ENCODE measurements at places on chromosomes 7 and 10.

- no peak for DNase-seq
- no peaks in the 10 kb centered on the region for H3K4me1 ChIP-seq
- no peaks in the 10 kb centered on the region for H3K36me3 ChIP-seq
- H3K27ac ChIP-seq = no peak overlapping the region
Measured at GRCh38 chr10:130999376-131000202, 311.9 kb downstream of the TCERG1L start.

DNA sequence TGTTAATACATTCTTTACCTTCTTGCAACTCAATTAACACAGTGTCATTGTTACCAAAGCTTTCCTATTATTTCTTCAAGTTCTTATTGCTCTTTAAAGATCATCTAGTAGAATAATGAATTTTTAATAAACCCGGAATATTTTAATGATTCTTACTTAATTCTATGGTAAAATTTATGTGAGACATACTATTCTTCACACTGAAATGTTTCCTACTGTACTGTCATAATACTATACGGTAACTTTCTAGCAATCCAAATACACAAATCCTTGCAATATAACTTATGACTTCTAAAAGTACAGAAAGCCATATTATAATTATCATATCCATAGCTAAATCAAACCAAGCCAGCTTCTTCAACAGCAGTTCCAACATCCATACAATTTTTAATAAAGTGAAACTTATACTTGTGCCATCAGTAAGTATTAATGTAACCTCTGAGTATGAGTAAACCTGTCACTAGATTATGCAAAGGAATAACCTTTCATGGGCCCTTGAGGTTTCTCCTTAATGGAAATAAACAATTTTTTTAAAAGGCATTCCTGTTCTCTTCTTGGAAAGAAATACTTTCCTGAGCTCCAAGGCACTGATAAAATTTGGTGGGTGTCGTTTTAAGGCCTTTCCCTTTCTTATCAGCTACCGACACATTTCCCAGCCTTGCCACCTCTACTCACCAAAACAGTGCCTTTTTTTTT is 87.4 kb downstream of the IMMP2L start:
- H3K36me3 ChIP-seq = no peaks in the 10 kb centered on the region
- H3K27me3 ChIP-seq = no peaks in the 10 kb centered on the region
- H3K4me3 ChIP-seq = no peak overlapping the region
- no peak for DNase-seq

GRCh38 chr10:31706464-31707092 is 222.1 kb downstream of the ARHGAP12 start:
- DNase-seq = no peak
- H3K27me3 ChIP-seq = no peaks in the 10 kb centered on the region
- no peak overlapping the region for H3K4me3 ChIP-seq
- no peaks in the 10 kb centered on the region for H3K36me3 ChIP-seq

DNA sequence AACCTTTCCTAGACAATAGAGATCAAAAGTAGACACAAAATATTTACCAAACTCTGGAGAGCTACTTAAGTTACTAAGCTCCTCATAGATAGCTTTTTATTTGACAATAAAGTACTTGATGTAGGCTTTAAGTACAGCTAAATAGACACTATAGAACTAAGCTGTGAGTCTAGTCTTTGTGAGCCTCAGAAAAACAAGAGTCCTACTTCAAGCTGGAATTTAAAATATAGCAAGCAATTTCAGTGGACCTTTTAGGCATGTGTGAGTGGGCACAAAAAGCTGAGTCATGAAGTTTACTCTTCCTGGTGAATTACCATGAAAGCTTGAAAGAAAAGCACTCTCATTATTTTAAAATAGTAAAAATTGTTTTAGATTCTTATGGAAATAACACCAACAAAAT is 76.1 kb downstream of the ADD3 start:
- H3K27ac ChIP-seq = peak overlapping the region; percentile 49
- no peaks in the 10 kb centered on the region for H3K27me3 ChIP-seq
- no peak overlapping the region for H3K4me3 ChIP-seq
- H3K4me1 ChIP-seq = peaks cover 19% of the 10 kb centered on the region

GRCh38 chr7:154592388-154592787 is 410.5 kb downstream of the PAXIP1 start:
- no peak overlapping the region for H3K4me3 ChIP-seq
- no peaks in the 10 kb centered on the region for H3K27me3 ChIP-seq
- H3K36me3 ChIP-seq = no peaks in the 10 kb centered on the region
- DNase-seq = no peak
- peaks cover 6% of the 10 kb centered on the region for H3K4me1 ChIP-seq
- no peak overlapping the region for H3K27ac ChIP-seq

DNA sequence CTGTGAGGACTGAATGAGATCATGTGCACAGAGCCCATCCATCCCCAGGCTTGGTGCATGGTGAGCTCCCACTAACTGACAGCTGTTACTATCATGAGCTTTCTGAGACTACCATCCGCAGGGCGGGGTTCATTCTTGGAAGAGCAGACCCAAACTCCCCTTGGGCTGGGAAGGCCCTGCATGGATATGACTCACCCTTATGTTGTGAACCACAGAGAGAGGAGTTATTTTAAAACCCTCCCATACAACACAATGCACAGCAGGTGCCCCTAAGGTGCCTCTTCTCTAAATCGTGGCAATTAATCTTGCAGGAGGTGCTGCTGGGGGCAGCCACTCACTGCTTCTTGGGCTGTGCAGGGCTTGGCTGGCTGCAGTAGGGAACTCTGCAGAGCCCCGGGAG is 219.1 kb downstream of the GFRA1 start:
- no peak overlapping the region for H3K27ac ChIP-seq
- DNase-seq = no peak
- H3K4me3 ChIP-seq = no peak overlapping the region
- no peaks in the 10 kb centered on the region for H3K4me1 ChIP-seq
- H3K27me3 ChIP-seq = no peaks in the 10 kb centered on the region

- DNase-seq = peak; percentile 14
- no peaks in the 10 kb centered on the region for H3K36me3 ChIP-seq
- H3K27ac ChIP-seq = no peak overlapping the region
- no peak overlapping the region for H3K4me3 ChIP-seq
Measured at GRCh38 chr7:27434756-27435400, 192.3 kb downstream of the EVX1 start.

GRCh38 chr7:44438816-44439215 is 51.6 kb downstream of the NUDCD3 start:
- peaks cover 11% of the 10 kb centered on the region for H3K4me1 ChIP-seq
- H3K27ac ChIP-seq = no peak overlapping the region
- H3K36me3 ChIP-seq = no peaks in the 10 kb centered on the region
- no peak overlapping the region for H3K4me3 ChIP-seq
- no peaks in the 10 kb centered on the region for H3K27me3 ChIP-seq

- no peaks in the 10 kb centered on the region for H3K27me3 ChIP-seq
- no peak overlapping the region for H3K27ac ChIP-seq
- H3K4me3 ChIP-seq = no peak overlapping the region
- H3K36me3 ChIP-seq = no peaks in the 10 kb centered on the region
Measured at GRCh38 chr7:638256-639011, 88.1 kb upstream of the DNAAF5 start.

DNA sequence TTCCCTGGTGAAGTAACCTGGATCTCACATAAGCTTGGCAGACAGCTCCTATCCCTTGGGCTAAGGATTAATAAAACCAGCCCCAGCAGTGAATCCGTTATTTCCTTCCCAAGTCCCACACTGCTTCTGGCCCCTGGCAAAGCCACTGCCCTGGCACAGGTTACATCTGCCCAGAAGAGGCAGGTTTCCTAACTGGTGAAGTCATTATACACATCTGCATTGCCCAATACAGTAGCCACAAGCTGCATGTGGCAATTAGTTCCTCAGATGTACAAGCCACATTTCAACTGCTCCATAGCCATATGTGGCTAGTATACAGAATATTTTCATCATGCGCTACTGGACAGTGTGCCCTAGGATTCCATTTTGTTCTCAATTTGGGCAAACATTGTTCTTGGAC is 273.0 kb downstream of the GRM8 start:
- no peak for DNase-seq
- no peaks in the 10 kb centered on the region for H3K36me3 ChIP-seq
- no peak overlapping the region for H3K27ac ChIP-seq
- H3K4me3 ChIP-seq = no peak overlapping the region

- H3K4me1 ChIP-seq = no peaks in the 10 kb centered on the region
- H3K27ac ChIP-seq = no peak overlapping the region
- no peak overlapping the region for H3K4me3 ChIP-seq
- DNase-seq = no peak
- H3K27me3 ChIP-seq = no peaks in the 10 kb centered on the region
Measured at GRCh38 chr10:109933984-109934565, 10.8 kb upstream of the XPNPEP1 start.

DNA sequence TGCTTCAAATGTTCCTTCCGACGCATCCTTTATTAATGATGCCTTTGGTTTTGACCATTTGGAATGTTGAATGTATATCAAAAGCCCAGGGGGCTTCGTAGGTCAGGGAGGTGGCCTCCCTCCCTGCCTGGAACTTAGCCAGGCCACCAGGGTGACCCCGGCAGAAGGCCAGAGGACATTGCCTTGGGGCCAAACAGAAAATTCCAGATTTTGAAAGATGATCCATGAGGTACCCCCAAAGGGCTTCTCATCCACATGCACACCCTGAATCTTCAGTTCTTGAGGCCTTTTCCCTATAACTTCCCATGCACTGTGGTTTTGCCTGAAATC is 171.7 kb downstream of the ADAM12 start:
- no peak for DNase-seq
- no peak overlapping the region for H3K27ac ChIP-seq
- no peak overlapping the region for H3K4me3 ChIP-seq

- no peaks in the 10 kb centered on the region for H3K36me3 ChIP-seq
- H3K27ac ChIP-seq = no peak overlapping the region
- DNase-seq = no peak
- no peaks in the 10 kb centered on the region for H3K27me3 ChIP-seq
- H3K4me1 ChIP-seq = no peaks in the 10 kb centered on the region
- no peak overlapping the region for H3K4me3 ChIP-seq
Measured at GRCh38 chr7:95105627-95106026, 198.2 kb downstream of the PPP1R9A start.

DNA sequence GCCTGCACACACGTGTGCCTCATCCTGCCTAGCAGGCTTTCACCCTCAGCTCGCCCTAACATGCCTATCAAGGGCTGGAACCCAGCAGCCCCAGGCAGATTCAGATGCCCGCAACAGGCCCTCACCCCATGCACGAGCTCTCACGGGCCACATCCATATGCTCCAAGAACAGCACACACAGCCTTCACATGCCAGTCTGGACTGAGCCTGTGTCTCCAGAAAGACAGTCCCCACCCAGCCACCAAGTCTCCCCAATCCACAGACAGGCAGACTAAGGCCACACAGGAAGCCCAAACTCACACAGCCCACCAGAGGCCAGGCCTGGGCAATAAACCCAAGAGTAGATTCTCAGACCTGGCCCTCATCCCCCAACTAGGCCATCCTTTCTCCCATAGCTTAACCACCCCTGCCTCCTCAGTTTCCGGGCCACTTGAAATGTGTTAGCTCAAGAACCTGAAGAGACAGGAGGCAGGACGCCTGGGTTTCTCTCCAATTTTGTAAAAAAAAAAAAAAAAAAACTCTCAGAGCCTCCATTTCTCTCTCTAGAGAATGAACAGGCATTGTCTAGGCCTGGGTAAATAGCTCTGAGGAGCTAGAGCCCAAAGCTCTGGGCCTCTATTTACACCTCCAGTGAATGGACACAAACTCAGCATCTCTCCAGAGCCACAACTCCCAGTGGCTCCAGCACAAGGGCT is 6.8 kb downstream of the LDB1 start:
- H3K4me1 ChIP-seq = peaks cover 43% of the 10 kb centered on the region
- H3K27ac ChIP-seq = peak overlapping the region; percentile 97
- DNase-seq = no peak
- H3K36me3 ChIP-seq = peaks cover 29% of the 10 kb centered on the region

DNA sequence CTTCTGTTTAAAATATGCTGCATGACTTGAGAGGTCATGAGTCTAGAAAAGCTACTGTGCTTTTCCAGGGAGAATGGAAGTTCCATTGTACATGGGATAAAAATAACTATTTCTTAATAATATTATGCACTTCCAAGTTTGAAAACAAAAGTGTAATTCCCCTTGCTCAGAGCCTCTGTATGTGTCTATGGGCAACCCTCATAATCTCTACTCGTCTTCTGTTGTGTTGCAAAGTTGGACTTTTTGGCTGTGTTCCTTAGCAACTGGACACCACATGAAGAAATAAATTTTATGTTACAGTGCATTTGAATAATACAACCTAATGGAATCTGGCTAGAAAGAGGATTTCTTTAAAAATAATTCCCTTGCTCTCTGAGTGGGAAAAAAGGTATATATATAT is 242.6 kb downstream of the TWIST1 start:
- no peaks in the 10 kb centered on the region for H3K36me3 ChIP-seq
- H3K4me3 ChIP-seq = no peak overlapping the region
- H3K4me1 ChIP-seq = peaks cover 5% of the 10 kb centered on the region
- H3K27me3 ChIP-seq = no peaks in the 10 kb centered on the region

DNA sequence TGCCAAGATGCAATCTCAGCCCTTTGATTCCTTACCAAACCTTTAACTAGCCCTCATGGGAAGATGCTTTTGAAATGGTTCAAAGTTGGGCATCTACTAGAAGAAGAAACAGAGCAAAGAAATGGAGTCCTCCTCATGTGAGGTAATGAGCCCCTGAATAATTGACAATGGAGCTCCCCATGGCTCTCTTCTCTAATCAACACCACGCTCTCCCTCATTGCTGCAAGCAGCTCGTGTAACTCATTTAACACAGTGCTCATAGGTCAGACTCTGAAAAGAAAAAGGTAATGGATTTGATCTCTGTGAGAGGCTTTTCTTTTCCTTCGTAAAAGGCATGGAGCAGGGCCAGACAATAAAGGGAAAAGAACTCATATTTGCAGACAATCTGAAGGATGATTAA is 312.8 kb downstream of the PHTF2 start:
- peaks cover 8% of the 10 kb centered on the region for H3K4me1 ChIP-seq
- H3K4me3 ChIP-seq = no peak overlapping the region
- no peaks in the 10 kb centered on the region for H3K27me3 ChIP-seq
- DNase-seq = no peak
- H3K27ac ChIP-seq = no peak overlapping the region

GRCh38 chr10:73965890-73966768 is 31.8 kb upstream of the VCL start:
- H3K36me3 ChIP-seq = no peaks in the 10 kb centered on the region
- H3K27me3 ChIP-seq = no peaks in the 10 kb centered on the region
- peaks cover 26% of the 10 kb centered on the region for H3K4me1 ChIP-seq
- H3K4me3 ChIP-seq = no peak overlapping the region
- DNase-seq = peak; percentile 99

GRCh38 chr10:29746080-29746797 is 111.5 kb upstream of the SVIL start:
- H3K4me1 ChIP-seq = peaks cover 16% of the 10 kb centered on the region
- H3K36me3 ChIP-seq = no peaks in the 10 kb centered on the region
- no peaks in the 10 kb centered on the region for H3K27me3 ChIP-seq
- DNase-seq = peak; percentile 29

- H3K36me3 ChIP-seq = no peaks in the 10 kb centered on the region
- H3K27me3 ChIP-seq = no peaks in the 10 kb centered on the region
- H3K4me1 ChIP-seq = no peaks in the 10 kb centered on the region
- H3K4me3 ChIP-seq = no peak overlapping the region
Measured at GRCh38 chr7:142883145-142883544, 2.4 kb downstream of the TRPV6 start.
